DMS79 (cell line): ENCODE measurements at places on chromosomes 1 and 21.

GRCh38 chr1:224251741-224252146, 68.7 kb downstream of the DEGS1 start:
- no peak for DNase-seq

- DNase-seq = no peak
These were observed 35.8 kb downstream of the IVNS1ABP start for GRCh38 chr1:185281245-185281644.

DNA sequence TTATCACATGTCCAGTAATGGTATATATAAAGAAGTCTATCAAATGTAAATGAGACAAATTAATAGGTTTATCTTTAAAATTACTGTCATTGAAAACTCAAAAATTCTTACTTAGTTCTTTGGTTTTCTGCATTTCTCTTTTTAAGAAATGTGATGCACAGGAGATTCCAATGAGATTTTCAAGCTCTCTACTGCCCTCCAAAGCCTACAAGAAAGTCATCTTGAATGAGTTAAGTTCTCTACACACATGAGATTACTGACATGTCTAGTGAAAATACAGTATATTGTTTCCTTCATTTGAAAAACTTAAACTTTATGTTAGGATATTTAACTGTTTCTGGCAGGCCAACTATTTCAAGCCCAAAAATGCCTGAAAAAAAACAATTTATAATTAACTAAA, 68.8 kb downstream of the ITGB3BP start:
- DNase-seq = no peak

- no peak for DNase-seq
These were observed 47.5 kb downstream of the HSF2BP start for GRCh38 chr21:43611598-43612369.

GRCh38 chr1:240508950-240509349, 103.0 kb downstream of the GREM2 start:
- no peak for DNase-seq

DNA sequence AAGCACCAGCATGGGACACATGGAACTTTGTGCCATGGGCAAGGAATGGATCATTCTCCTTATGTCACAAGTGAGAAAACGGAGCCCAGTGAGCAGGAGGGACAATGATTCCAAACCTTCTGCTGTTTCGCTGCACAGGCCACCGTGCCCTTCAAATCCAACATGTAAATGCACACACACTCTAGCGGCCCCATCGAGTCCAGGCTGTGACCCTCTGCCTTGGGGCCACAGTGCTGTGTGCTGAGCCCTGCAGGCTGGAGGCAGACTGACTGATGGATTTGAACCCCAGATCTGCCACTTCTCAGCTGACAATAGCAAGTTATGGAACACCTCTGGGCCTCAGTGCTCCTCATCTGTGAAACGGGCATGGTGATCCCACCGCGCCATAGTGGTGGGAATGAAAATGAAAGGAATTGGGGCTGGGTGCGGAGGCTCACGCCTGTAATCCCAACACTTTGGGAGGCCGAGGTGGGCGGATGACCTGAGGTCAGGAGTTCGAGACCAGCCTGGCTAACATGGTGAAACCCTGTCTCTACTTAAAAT, 63.6 kb downstream of the ALPL start:
- DNase-seq = no peak
